Chondrocyte (in vitro differentiated cells): ENCODE measurements at places on chromosomes 4 and X. TPM values are rescaled to one million over a fixed set of nuclear protein-coding genes. Genes with fewer than 3 reads are reported as not detected.
A peak's percentile ranks its signal among the peaks of the same experiment; 100 is the strongest.

- no peak overlapping the region for H3K4me3 ChIP-seq
- H3K4me1 ChIP-seq: peaks cover 16% of the 10 kb centered on the region
- no peaks in the 10 kb centered on the region for H3K36me3 ChIP-seq
- H3K27ac ChIP-seq: peak overlapping the region; percentile 18
- no peaks in the 10 kb centered on the region for H3K27me3 ChIP-seq
Observed at GRCh38 chr4:24070117-24070516, 180.3 kb upstream of the PPARGC1A start.

IGFBP7 gene
- 3,991 to 5,189 TPM (median 5,125 TPM) in 3 replicates for total RNA-seq

- H3K4me3 ChIP-seq: no peak overlapping the region
- DNase-seq: no peak
- no peaks in the 10 kb centered on the region for H3K4me1 ChIP-seq
- H3K27me3 ChIP-seq: no peaks in the 10 kb centered on the region
- peaks cover 2% of the 10 kb centered on the region for H3K36me3 ChIP-seq
Observed at GRCh38 chrX:136019226-136019625, 34.0 kb downstream of the SLC9A6 start.

NFXL1 gene
- total RNA-seq: 10.7 to 22.5 TPM (median 11.9 TPM) in 3 replicates

- peak overlapping the region; percentile 98 for H3K27ac ChIP-seq
- H3K4me3 ChIP-seq: peak overlapping the region; percentile 53
- H3K4me1 ChIP-seq: peaks cover 49% of the 10 kb centered on the region
- H3K27me3 ChIP-seq: no peaks in the 10 kb centered on the region
Observed at GRCh38 chr4:76782837-76783236, 115.1 kb downstream of the SOWAHB start.

GRCh38 chr4:14023036-14023435, 395.5 kb upstream of the BOD1L1 start:
- H3K4me1 ChIP-seq: no peaks in the 10 kb centered on the region
- no peak for DNase-seq
- H3K4me3 ChIP-seq: no peak overlapping the region
- no peaks in the 10 kb centered on the region for H3K36me3 ChIP-seq
- H3K27ac ChIP-seq: no peak overlapping the region

DNA sequence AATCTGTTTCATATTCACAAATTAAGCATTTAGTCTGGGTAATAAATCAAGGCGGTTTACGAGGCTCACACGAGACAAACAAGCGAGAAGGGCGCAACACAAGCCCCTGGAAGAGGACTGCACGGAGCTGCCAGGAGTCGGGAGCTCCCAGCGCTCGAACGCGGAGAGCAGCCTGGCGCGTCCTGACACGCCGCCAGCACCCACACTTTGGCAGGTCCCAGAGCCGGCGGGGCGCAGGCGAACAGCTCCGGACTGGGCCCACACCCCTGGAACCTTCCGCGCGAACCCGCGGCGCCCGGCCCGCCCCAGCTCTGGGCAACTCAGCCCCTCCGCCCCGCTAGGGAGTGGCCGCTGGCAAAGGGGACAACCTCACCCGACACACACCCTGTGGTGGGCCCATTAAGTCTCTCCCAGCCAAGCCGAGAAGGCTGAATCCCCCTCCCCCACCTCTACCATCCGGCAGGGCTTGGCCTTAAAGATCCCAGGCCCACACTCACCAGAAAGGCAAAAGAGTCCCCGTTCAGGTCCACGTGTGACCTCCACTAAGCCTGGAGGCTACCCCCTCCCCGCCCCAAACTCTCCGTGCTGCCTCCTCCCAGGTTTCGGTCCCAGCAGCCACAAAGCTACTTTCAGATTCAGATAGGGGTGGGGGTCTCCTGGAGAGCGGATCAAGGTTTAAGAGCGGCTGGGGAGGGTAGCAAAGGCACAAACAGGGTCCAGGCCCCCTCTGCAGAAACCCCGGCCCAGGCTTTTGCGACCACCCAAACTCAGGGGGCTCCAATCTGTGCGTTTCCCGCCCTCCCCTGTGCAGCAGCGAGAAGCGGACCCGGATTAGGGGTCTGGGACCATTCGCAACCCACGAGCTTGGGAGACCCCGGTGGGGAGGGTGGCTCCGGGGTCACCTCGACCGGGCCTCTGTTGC, 47.5 kb upstream of the BCOR start:
- peaks cover 25% of the 10 kb centered on the region for H3K4me1 ChIP-seq
- H3K4me3 ChIP-seq: peak overlapping the region; percentile 61
- H3K27me3 ChIP-seq: no peaks in the 10 kb centered on the region
- H3K27ac ChIP-seq: no peak overlapping the region
- no peak for DNase-seq

XPNPEP2 gene
- not detected in 3 replicates for total RNA-seq

DNA sequence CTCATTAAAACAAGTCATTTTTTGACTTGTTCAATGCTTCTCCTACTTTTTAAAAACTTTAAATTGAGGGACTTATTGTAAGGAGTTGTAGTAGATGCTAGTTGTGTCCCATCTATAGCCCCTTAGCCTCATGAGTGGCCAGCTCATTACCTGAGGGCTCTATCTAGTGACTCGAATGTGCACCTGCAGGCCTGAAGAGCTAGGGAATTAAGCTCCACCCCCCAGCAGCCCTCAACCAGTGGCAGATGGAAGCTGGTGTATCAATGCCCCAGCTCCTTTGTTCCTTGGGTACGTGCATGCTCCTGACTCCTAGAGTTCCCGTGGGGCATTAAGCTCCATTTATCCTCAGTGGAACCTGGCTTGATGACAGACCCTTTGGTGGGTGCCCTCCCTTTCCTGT, 146.7 kb upstream of the FAM9B start:
- no peak for DNase-seq
- H3K4me3 ChIP-seq: no peak overlapping the region
- no peak overlapping the region for H3K27ac ChIP-seq
- H3K27me3 ChIP-seq: no peaks in the 10 kb centered on the region

SPON2 gene
- total RNA-seq: 158 to 184 TPM (median 162 TPM) in 3 replicates

DNA sequence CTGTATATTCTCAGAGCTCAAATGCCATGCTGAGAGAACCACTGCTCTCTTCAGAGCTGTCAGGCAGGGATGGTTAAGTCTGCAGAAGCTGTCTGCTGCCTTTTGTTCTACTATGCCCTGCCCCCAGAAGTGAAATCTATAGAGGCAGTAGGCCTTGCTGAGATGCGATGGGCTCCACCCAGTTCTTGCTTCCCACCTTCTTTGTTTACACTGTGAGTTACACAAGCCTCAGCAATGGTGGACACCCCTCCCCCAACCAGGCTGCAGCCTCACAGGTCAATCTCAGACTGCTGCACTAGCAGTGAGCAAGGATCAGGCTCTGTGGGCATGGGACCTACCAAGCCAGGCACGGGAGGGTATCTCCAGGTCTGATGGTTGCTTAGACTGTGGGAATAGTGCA, 271.6 kb downstream of the CENPC start:
- H3K27me3 ChIP-seq: peaks cover 3% of the 10 kb centered on the region
- H3K36me3 ChIP-seq: peaks cover 2% of the 10 kb centered on the region
- no peak overlapping the region for H3K27ac ChIP-seq
- DNase-seq: no peak
- no peak overlapping the region for H3K4me3 ChIP-seq
- no peaks in the 10 kb centered on the region for H3K4me1 ChIP-seq

DNA sequence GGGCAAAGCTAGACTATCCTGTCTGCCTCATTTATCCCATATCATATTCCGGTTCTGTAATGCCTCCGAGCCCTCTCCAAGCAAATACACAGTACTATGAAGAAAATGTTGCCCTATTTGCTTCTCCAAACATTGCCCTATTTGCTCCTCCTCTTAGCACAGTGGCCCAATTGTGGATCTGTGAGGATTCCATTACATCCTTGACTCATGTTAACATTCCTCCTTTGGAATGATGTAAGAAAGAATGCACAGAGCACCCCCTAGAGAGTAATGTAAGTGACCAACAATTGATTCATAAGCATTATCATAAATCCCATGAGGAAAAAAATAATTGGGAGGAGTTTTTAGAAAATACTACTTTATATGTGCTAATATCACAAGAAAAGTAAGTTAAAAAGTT, 11.3 kb upstream of the BTC start:
- no peaks in the 10 kb centered on the region for H3K4me1 ChIP-seq
- H3K27ac ChIP-seq: no peak overlapping the region
- H3K36me3 ChIP-seq: no peaks in the 10 kb centered on the region
- no peak for DNase-seq
- peaks cover 11% of the 10 kb centered on the region for H3K27me3 ChIP-seq

GRCh38 chr4:66178906-66179305, 508.6 kb upstream of the EPHA5 start:
- peaks cover 22% of the 10 kb centered on the region for H3K4me1 ChIP-seq
- H3K27ac ChIP-seq: peak overlapping the region; percentile 94
- no peak for DNase-seq

GRCh38 chrX:30875957-30876356, 13.1 kb downstream of the TAB3 start:
- no peak overlapping the region for H3K4me3 ChIP-seq
- peaks cover 5% of the 10 kb centered on the region for H3K4me1 ChIP-seq
- no peak for DNase-seq
- H3K36me3 ChIP-seq: no peaks in the 10 kb centered on the region
- H3K27ac ChIP-seq: no peak overlapping the region

- H3K36me3 ChIP-seq: no peaks in the 10 kb centered on the region
- no peaks in the 10 kb centered on the region for H3K4me1 ChIP-seq
- no peak for DNase-seq
- H3K27ac ChIP-seq: no peak overlapping the region
Observed at GRCh38 chr4:77240469-77241066, 83.6 kb downstream of the CCNG2 start.

DNA sequence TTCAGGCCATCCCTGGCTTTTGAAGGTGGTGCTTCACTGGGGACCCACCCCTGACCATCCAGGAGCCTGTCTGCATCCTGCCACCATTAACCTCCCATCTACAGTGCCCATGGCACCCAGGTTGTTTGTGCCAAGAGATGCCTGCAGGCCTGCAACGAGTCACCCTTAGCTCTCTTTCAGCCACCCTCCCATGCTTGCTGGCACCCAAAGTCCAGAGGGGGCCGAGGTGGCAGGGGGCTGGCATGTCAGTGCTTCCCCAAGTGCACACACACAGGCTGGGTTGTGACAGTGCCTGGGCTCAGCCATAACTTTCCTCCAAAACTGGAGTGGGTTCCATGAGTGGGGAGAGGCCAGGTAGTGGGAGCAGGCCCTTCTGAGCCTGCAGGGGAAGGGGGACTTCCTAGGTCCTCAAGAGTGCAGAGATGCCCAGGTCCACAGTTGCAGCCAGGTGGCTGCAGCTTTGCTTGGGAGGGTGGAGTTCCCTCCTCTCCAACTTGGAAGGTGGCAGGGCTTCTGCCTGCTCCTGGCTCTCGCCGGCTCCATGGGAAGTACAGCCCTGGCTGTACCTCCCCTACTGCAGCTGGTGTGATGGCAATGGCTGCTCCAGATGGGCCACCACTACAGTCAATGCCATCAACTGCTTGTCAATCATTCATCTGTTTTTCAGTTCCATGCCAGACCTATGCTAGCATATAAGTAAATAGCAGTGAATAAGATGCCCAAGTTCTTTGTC, 235.9 kb upstream of the GIMD1 start:
- no peaks in the 10 kb centered on the region for H3K36me3 ChIP-seq
- no peaks in the 10 kb centered on the region for H3K4me1 ChIP-seq
- H3K27me3 ChIP-seq: peaks cover 6% of the 10 kb centered on the region
- DNase-seq: no peak

SFRP2 gene
- total RNA-seq: 120 to 233 TPM (median 130 TPM) in 3 replicates

GRCh38 chr4:82050796-82051195, 323.0 kb downstream of the HNRNPD start:
- no peaks in the 10 kb centered on the region for H3K36me3 ChIP-seq
- peaks cover 23% of the 10 kb centered on the region for H3K27me3 ChIP-seq
- H3K4me1 ChIP-seq: no peaks in the 10 kb centered on the region
- no peak for DNase-seq

SSX2B gene
- total RNA-seq: not detected in 3 replicates

DNA sequence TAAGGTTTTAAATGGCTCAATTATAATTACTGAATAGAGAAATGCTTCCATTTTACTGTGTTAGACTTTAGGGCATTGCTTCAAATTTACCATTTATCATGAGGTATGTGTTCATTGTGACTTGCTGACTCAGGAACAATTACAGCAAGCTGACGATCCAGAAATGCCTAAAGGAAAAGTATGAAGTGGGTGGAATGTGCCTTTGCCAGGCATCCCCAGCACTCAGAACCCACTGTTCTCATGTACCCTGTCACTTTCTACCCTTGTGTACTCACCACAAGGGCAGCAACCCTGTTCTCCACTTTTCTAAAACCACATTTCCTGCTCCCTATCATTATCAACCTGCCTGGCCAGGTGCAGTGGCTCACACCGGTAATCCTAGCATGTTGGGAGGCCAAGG, 41.5 kb downstream of the QRFPR start:
- no peaks in the 10 kb centered on the region for H3K27me3 ChIP-seq
- no peak overlapping the region for H3K4me3 ChIP-seq
- no peak for DNase-seq
- no peak overlapping the region for H3K27ac ChIP-seq
- no peaks in the 10 kb centered on the region for H3K4me1 ChIP-seq

DNA sequence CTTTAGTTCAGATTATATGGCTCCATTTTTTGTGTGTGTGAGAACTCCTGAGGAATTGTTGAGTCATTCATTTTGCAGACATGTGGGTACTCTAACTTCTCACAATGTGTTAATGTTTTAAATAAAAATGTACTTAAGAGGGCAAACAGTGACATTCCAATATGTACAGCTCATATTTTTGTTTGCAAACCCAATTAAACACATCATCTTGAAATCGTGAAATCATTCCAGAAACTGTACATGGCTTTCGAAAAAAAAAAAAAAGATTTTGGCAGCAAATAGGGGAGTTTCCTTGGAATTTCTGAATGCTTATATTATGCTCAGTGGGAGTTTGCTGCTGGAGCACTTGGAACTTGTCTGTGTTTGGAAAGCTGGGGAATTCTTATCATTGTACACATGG, 85.0 kb downstream of the HPGD start:
- no peak for DNase-seq
- H3K27ac ChIP-seq: peak overlapping the region; percentile 59
- no peaks in the 10 kb centered on the region for H3K36me3 ChIP-seq
- H3K27me3 ChIP-seq: no peaks in the 10 kb centered on the region
- peaks cover 27% of the 10 kb centered on the region for H3K4me1 ChIP-seq
- no peak overlapping the region for H3K4me3 ChIP-seq

- no peak overlapping the region for H3K4me3 ChIP-seq
- DNase-seq: no peak
- no peaks in the 10 kb centered on the region for H3K4me1 ChIP-seq
- peaks cover 33% of the 10 kb centered on the region for H3K27me3 ChIP-seq
- H3K27ac ChIP-seq: no peak overlapping the region
- H3K36me3 ChIP-seq: no peaks in the 10 kb centered on the region
Observed at GRCh38 chr4:81343536-81343935, 128.2 kb downstream of the RASGEF1B start.

ASB11 gene
- not detected in 3 replicates for total RNA-seq

DNA sequence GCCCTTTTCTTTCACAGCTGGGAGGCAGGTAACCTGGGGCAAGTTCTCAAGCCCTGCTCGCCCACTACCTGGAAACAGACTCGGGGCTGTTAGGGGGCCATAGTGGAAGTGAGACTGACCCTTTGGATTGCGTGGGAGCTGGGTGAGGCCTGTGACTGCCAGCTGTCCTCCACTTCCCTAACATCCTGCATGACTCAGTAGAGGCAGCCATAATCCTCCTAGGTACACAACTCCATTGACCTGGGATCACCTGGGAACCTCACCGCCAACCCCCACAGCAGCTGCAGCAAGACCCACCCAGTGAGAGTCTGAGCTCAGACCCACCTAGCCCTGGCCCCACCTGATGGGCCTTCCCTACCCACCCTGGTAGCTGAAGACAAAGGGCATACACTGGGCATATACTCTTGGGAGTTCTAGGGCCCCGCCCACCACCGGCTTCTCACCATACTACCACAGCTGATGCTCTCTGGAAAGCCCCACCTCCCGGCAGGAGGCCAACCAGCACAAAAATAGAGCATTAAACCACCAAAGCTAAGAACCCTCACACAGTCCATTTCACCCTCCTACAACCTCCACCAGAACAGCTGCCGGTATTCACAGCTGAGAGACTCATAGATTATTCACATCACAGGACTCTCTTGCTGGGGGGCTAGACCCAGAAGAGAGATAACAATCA, 61.1 kb upstream of the DCTD start:
- H3K4me1 ChIP-seq: peaks cover 26% of the 10 kb centered on the region
- peak overlapping the region; percentile 45 for H3K27ac ChIP-seq
- no peak for DNase-seq
- no peak overlapping the region for H3K4me3 ChIP-seq
